ENCODE measurements at places on chromosomes 12 and 14. TPM values are rescaled to one million over a fixed set of nuclear protein-coding genes. Genes with fewer than 3 reads are reported as not detected.

DNA sequence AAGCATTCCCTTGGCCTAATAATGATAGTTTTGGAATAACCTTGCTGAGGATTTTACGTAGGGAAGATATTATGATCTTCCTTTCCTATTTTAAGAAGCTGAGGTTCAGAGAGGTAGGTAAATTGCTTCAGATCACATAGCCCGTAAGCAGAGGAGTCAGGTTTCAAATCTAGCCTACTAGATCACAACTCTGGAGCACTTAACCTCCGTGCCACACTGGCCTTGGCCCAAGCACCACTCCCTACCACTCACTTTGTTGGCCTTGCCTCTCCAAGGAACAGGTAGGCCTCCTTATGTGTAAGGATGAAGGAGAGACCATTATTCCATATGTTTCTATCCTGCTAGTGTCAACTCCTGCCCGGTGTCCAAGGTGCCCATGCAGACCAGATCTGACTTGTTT is 12.4 kb upstream of the ACOT1 start:
- DNase-seq = no peak

GRCh38 chr12:123715195-123715594 is 3.0 kb downstream of the ATP6V0A2 start:
- no peak for DNase-seq

DNA sequence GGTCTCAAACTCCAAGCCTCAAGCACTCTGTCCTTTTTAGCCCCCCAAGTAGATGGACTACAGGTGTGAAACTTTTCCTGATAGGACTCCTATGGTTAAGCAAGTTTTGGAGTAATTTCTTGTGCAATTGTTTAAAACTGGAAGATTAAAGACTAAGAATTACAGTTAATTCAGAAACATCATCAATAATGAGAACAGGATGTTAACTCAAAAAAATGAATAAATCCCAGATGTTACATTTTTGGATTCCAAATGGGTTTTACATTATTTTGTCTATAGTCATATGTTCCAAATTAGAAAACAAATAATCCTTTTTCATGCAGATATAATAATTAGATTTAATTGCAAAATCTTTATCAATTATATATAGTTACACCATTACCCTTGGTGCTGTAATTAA is 24.4 kb upstream of the KITLG start:
- no peak for DNase-seq

GRCh38 chr14:80959496-80959895 is 4.1 kb downstream of the TSHR start:
- peak; percentile 87 for DNase-seq

DNA sequence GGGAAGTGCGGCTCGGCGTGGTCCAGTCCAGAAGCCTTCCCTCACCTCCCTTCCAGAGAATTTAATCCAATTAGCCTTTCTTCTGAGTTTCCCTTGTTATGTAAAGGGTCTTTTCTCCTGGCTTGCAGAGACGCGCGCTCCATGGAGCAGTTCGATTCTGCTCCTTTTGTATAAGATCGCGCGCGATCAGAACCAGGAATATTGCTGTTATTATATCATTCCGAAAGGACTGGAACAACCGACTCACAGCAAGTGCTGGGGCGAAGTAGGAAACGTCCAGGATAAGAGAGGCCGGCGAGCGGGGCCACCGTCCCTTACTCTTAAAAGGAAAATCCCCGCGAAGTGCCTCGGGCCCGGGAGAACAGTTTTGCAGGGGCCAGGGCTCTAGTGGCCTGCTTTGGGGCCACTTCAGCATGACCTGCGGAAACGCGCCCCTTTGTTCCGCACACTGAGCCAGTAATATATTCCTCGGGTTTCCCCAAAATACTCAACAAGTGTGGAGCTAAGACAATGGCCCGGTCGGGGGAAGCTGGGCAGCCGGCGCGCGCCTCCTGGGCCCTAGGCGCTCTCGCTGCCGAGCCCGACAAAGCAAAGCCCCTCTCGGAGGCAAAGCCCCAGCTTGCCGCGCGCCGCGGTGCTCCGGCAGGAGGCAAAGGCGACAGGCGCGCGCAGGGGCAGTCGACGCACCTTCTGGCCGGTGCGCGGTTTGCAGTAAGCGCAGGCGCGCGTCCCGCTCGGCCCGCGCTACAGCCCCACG is 2.9 kb downstream of the RFX4 start:
- no peak for DNase-seq

DNA sequence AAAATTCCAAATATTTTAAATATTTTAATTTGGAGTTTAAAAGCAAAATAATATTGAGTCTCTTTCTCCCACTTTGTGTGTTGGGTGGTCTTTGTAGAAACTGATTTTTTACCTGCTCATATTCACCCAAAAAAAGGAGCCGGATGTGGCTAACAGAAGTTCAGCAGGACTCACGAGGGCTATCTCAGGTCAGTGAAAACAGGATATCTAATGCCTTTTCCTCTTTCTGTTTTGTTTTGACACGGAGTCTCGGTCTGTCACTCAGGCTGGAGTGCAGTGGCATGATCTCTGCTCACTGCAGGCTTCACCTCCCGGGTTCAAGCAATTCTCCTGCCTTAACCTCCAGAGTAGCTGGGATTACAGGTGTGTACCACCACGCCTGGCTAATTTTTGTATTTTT is 30.8 kb downstream of the COA8 start:
- peak; percentile 27 for DNase-seq

GRCh38 chr12:132148368-132149045 is 4.2 kb downstream of the NOC4L start:
- no peak for DNase-seq

DNA sequence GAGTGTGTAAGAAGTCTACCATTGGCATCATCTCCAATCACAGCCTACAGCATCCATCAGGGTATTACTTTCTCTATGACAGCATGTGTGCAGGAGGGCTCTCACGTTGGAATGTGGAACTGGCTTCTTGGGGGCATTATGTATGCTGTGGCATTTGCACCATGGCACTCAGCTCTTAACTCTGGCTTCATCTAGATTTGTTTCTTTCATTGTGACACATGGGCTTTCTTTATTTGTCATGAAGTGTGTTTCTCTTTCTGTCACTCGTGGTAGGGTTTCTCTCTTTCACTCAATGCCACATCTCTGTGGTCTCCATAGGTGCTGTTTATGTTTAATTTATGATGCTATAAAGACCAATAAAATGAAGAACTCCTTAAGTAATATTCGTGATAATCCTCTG is 191.2 kb upstream of the GARIN2 start:
- no peak for DNase-seq

- DNase-seq = no peak
Observed at GRCh38 chr12:52813203-52813819, 605 bp downstream of the KRT4 start.

- no peak for DNase-seq
Observed at GRCh38 chr14:88682495-88683114, 110.1 kb downstream of the EML5 start.

DNA sequence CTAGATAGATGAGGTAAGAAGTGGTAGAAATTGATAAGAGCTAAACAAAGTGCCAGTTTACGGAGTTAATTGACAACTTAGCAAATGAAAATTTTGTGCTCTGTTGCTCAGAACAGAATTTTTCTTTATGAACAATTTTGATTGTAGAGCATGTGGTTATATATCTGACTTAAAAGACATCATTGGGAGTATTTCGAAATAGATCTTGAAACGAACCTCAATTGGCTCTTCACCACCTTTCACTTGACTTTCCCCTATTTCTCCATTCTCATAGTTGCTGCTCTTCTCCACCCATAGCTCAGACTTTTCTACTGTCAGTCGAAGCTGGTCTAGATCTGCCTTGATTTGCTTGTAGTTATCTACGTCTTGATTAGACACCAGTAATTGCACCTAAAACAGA is 212.1 kb downstream of the ITPR2 start:
- DNase-seq = no peak

- no peak for DNase-seq
Observed at GRCh38 chr12:115457798-115458197, 773.8 kb upstream of the TBX3 start.

GRCh38 chr12:139585-139984 is 73.0 kb downstream of the IQSEC3 start:
- DNase-seq = no peak

DNA sequence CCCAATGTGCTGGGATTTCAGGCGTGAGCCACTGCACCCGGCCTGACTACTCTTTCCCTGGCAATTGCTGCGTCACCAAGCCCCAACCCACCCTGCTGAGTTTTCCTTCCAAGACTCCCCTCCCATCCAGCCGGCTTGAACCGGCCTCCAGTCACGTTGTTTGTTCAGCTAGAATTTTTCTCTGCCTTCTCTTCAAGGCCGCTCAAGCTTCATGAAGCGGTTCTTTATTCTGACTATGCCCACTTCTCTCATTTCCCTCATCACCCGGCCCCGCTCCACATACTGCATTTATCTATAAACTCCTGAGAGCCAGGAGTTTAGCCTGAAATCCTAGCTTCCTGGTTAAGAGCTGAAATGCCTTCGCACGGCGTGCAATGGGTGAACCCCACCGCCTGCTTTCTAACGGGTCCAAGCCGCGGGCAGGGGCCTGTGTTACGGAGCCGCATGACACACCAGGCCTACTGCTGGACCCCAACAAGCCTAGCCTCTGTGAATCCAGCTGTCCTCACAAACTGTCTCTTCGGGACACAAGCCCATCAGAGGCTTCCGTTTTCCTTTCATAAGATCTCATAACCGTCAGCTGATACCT is 999 bp upstream of the DCAF4 start:
- DNase-seq = no peak

DNA sequence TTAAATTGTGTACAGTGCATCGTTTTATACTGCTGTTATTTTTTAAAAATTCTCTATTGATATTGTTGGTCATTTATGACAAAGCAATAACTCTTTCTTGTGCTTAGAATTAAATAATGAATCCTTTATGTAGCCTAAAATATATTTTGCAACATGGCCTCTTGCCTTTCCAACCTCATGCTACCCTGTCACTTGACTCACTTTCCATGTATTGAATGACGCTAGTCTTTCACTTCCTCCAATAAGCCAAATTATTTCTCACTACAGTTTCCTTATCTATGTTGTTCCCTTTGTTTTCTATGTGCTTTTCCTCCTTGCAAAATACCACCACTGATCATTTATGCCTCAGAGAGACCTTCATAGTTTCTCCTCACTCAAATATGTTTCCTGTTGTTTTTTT is 16.3 kb upstream of the EPYC start:
- no peak for DNase-seq

GRCh38 chr12:43028826-43029225 is 439.3 kb upstream of the PRICKLE1 start:
- DNase-seq = no peak

GRCh38 chr12:127761880-127762279 is 505.1 kb upstream of the TMEM132C start:
- DNase-seq = no peak

Gene INSM2
- not detected for total RNA-seq

Gene KRT6C
- not detected for total RNA-seq

Gene PRH2
- total RNA-seq = not detected

Gene FBLN5
- 0.37 TPM for total RNA-seq
